Type B pancreatic cell (in vitro differentiated cells): ENCODE measurements at places on chromosomes 2 and 18. TPM values are rescaled to one million over a fixed set of nuclear protein-coding genes. Genes with fewer than 3 reads are reported as not detected.

Gene MFSD2B
- 0.24 TPM in 1 of 2 replicates, not detected in the other for total RNA-seq

Gene REG3G
- total RNA-seq, result 0.33 and 0.87 TPM in 2 replicates

Gene SLC38A11
- total RNA-seq, result 3.7 and 13.4 TPM in 2 replicates

Gene CGREF1
- total RNA-seq, result 1.8 and 2.4 TPM in 2 replicates

Gene CPLX4
- not detected in 2 replicates for total RNA-seq

Gene UGT1A8
- total RNA-seq, result 0.17 TPM in 1 of 2 replicates, not detected in the other

Gene TACR1
- total RNA-seq, result 0.88 and 1.5 TPM in 2 replicates

Gene RND3
- 161 and 169 TPM in 2 replicates for total RNA-seq

Gene ARHGAP28
- total RNA-seq, result 17.6 and 104 TPM in 2 replicates

GRCh38 chr2:126703311-126703710 is 47.4 kb downstream of the GYPC start:
- DNase-seq, result peak; percentile 45

DNA sequence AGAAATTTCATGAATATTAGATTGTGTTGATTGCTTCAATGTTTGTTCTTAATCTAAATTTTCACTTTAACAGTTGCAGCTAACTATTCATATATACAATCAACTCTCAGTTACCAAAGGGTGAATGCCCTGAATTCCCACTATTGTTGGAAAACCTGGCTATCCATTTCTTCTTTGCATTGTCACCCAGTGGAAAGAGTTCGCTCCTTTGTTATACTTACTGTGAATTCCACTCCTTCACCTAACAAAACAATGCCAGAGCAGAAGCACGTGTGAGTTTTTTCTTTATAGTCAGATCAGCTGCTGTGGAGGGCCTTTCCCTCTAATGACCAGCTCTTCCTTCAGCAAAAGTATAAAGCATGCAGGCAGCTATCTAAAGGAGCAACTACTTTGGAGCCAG is 409.2 kb upstream of the NRP2 start:
- no peak for DNase-seq

DNA sequence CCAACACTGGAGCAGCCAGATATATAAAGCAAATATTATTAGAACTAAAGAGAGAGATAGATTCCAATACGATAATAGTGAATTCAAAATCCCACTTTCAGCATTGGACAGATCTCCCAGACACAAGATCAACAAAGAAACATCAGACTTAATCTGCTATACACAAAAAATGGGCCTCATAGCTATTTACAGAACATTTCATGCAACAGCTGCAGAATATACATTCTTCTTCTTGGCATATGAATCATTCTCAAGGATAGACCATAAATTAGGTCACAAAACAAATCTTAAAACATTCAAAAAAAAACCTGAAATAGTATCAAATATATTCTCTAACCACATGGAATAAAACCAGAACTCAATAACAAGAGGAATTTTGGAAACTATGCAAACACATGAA is 23.8 kb upstream of the BAZ2B start:
- no peak for DNase-seq

DNA sequence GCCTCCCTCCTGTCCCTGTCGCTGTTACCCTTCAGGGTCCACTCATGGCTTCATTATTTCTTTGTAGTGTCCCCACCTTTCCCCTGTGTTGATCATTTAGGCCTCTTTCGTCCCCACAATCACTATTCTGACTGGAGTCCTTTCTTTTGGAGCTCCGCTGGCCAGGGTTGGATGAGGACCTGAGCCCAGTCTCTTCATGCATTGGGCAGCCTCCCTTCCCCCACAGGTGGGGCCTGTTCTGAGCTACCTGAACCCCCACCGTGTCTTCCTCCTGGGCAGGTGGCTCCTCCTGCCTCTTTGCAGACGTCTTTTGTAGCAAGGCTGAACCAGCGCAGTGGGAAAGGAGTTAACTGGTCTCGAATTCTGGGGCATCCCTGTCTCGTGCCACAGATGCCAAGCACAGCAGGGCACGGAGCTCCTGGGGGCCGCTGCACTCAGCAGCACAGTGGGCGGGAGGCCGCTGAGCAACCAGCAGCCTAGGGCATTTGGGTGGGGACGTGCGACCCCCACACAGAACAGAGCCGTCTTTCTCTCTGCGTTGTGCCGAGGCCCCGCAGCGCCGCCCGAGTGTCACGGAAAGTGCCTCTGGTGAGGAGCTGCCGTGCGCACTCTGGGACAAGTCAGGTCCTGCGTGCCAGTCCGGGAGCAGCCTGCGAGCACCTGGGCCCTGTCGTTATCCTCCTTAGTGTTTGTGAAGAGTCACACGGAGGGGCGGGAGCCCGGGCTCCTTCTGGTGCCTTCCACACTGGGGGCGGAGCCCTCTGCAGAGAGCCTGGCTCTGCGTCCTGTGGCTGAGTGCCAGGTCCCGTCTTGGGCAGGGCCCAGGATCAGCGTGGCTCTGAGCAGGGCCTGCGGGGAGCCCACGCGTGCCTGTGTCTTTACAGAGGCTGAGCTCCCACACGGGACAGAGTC is 130.1 kb downstream of the NFATC1 start:
- no peak for DNase-seq

DNA sequence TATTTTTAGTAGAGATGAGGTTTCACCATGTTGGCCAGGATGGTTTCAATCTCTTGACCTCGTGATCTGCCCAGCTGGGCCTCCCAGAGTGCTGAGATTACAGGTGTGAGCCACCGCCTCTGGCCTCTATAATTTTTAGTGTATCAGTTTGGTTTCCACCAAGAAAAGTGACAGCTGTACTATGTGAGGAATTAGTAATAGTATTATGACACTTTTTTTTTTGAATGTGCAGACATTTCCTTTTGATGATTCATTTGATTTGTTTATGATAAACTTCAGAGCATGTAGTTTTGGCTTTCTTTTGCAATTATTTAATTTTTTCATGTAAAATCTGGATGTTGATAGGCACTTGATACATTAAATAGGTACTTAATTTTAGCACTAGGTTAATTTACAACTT is 61.5 kb downstream of the PTPN4 start:
- no peak for DNase-seq

DNA sequence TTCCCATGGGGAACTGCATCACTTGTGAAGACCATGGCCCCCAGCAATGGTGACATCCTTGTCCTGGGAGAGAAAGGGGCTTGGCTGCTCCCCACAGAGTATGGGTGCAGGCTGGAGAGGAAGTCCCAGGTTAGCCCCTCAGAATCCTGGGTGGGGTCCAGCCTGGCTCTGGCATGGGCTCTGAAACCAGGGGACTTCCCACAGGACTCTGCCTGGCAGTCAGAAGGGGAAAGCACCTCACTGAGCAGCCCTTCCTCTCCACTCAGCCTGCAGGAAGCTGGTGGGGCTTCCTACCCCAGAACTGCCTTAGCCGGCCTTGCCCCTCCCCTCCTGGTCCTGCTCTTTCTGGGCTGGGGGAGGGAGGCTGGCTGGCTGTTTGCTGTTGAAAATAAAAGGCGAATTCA is 3.7 kb downstream of the NEURL3 start:
- DNase-seq, result no peak

- no peak for DNase-seq
Measured at GRCh38 chr18:67310826-67311225, 205.7 kb downstream of the DSEL start.

DNA sequence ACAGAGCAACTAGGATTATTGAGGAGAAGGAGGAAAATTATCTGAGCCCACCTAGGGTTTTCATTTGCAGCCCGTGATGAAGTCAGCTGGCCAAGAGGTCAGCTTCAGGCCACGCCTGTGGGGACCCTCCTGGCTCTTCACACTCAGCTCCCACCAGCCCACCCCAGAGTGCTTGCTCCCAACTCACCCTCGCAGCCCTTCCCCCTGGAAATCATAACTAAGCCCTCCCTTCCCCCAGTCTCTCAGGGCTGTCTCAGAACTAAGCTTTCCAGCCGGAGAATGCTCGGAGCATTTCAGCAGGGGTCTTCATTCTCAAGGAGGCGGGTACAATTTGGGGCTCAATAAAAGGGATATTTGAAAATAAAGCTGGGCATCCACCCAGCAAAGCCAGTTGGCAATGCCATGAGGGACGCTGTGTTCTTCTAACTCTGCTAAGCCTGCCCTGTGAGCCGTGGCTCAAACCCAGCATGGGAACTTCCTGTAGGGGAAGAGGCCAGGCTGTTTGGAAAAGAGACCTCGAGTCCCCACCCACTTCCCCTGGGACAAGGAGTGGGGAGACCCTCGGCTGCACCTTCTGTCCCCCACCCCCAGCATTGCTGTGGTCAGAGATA is 194.9 kb downstream of the CTIF start:
- DNase-seq, result no peak

- DNase-seq, result peak; percentile 73
Measured at GRCh38 chr2:168346725-168347477, 99.5 kb upstream of the STK39 start.

DNA sequence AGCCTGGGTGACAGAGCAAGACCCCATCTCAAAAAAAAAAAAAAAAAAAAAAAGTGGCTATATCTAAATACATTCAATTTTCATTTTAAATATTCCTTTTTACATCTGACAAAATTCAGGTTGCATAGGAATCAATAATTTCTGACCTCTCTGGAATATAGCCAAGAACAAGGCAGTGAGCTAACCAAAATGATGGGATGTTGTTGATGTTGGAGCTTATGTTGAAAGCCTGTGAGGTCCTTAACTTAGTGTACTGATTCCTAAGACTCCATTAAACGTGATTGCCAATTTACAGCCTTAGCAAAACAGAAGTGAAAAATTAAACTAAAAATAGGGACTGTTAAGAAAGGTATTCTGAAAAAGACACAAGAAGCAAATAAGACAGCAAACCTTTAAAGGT is 109.6 kb downstream of the MEP1B start:
- DNase-seq, result no peak

GRCh38 chr2:237467447-237468179 is 19.4 kb upstream of the MLPH start:
- DNase-seq, result no peak

DNA sequence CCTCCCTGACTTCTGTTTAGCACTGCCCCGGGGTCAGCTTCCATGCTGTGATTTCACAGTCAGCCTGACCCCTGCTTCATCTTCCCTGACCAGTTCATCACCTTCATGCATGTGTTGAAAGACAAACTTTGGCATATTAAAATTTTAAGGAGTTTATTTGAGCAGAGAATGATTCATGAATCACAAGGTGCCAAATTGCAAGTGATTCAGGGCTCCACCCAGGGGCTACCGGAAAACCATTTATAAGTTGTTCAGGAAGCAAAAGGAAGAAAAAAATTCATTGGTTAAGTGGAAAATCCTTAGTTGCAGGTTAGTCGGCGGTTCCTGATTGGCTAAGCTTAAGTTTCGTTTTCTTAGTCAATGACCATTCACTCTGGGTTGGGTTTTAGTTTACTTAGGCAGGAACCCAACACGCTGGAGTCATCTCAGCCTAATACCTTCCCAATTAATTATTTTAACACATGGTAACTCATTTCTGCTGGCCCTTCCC is 10.6 kb downstream of the IL1F10 start:
- no peak for DNase-seq

DNA sequence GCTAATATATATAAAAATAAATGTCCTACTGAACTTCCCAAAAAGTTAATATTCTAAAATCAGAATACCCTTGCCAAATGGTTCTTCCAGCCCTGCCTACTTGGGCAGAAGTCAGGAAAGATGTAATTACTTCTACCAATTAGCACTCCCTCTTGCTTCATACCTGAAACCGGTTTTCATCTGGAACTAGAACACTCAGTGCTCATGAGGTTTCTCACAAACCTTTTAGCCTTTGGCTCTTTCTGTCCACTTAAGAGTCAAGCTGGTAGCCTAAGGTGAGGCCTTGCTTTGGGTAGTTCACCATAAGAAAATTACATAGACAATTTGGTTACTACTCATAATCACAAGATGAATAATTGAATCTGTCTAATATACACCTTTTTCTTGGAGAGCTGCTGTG is 4.1 kb downstream of the DSG3 start:
- DNase-seq, result no peak

- DNase-seq, result no peak
Measured at GRCh38 chr2:235187806-235188205, 236.0 kb downstream of the SH3BP4 start.

GRCh38 chr2:134271758-134272157 is 17.9 kb downstream of the MGAT5 start:
- DNase-seq, result no peak

DNA sequence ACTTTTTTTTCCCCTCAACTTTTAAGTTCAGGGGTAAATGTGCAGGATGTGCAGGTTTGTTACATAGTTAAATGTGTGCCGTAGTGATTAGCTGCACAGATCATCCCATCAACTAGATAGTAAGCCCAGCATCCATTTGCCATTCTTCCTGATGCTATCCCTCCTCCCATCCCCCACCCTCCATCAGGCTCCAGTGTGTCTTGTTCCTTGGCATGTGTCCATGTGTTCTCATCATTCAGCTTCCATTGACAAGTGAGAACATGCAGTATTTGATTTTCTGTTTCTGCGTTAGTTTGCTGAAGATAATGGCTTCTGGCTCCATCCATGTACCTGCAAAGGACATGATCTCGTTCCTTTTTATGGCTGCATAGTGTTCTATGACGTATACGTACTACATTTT is 47.2 kb upstream of the STON1 start:
- DNase-seq, result no peak

DNA sequence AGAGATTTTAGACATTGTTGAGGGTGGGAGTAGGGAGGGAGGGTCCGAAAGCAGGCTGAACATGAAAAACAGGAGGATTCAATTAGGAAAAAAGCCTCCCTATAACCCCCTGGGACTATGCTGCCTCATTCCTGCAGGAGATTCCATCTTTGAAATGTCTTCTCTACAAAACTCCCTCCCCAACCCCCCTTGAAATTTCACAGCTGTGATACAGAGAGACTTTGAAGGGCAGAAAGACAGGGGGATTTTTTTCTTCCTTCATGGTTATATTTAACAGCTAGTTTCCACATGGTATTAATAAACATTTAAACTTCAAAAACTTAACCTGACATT is 57.6 kb downstream of the TRIB2 start:
- DNase-seq, result no peak

GRCh38 chr18:46401486-46402070 is 255.4 kb downstream of the LOXHD1 start:
- DNase-seq, result no peak

GRCh38 chr18:22233266-22233665 is 63.9 kb downstream of the GATA6 start:
- no peak for DNase-seq

DNA sequence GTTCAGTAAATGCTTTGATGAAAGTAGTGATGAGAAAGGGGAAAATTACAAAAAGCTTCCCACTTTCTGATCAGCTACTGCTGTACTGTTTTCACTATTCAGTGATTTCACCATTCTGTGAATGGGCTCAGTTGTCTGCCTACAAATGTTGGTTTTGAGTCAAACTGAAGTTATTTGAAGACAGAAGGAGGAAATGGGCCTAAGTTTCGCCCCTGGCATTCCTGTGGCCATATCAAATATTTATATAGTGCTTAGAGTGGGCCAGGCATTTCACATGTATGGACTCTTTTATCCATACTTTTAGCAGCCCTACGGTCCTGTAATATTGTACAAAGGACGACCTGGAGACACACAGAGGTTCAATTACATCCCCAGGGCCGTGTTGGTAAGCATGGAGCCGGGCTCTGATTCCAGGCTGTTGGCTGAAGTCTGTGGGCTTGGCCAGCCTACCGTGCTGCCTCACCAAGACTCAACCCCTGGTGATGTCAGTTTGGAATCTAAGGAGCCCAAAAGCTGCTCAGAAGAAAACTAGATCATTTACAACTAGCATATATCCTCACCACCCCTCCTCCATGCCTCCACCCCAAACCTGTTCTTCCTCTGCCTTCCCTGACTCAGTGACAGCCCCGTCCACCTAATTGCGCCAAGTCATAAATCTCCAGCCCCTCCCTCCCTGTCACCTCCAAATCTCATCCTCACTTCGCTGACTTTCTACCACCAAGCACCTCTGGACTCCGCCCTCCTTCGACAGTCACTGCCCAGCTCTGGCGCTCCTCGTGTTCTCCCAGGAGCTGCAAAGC is 10.1 kb upstream of the GRHL1 start:
- no peak for DNase-seq
